ENCODE measurements at places on chromosomes 7 and 10. TPM values are rescaled to one million over a fixed set of nuclear protein-coding genes. Genes with fewer than 3 reads are reported as not detected.

Gene PON1
- polyA plus RNA-seq, result 42.2 TPM

GRCh38 chr7:42834676-42835075, 77.2 kb downstream of the C7orf25 start:
- peaks cover 12% of the 10 kb centered on the region for H3K4me1 ChIP-seq
- peaks cover 3% of the 10 kb centered on the region for H3K27me3 ChIP-seq
- no peak overlapping the region for H3K4me3 ChIP-seq
- H3K36me3 ChIP-seq, result no peaks in the 10 kb centered on the region
- H3K27ac ChIP-seq, result no peak overlapping the region

DNA sequence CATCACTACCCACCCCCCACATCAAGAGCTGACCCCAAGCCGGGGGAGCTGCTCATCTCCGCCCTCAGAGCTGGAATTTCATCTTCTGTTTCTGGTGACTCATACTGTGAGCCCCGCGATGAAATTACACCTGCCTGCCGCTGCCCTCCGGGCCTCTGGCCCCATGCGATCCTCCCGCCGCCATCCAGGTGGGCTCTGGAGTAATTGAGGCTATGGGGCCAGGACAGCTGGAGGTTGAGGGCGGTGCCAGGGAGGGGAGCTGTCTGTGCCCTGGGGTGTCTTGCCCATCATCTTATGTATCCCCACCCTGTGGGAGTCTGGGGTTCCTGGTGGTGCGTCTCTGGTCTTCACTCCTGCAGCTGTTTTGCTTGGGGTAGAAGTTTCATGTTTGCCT, 9.0 kb downstream of the GTF2IRD1 start:
- peak overlapping the region; percentile 72 for H3K27ac ChIP-seq
- no peak overlapping the region for H3K4me3 ChIP-seq
- H3K27me3 ChIP-seq, result no peaks in the 10 kb centered on the region

Gene PLPP4
- polyA plus RNA-seq, result 10.8 TPM

Gene VAX1
- not detected for polyA plus RNA-seq

Gene PLCE1
- 5.2 TPM for polyA plus RNA-seq

DNA sequence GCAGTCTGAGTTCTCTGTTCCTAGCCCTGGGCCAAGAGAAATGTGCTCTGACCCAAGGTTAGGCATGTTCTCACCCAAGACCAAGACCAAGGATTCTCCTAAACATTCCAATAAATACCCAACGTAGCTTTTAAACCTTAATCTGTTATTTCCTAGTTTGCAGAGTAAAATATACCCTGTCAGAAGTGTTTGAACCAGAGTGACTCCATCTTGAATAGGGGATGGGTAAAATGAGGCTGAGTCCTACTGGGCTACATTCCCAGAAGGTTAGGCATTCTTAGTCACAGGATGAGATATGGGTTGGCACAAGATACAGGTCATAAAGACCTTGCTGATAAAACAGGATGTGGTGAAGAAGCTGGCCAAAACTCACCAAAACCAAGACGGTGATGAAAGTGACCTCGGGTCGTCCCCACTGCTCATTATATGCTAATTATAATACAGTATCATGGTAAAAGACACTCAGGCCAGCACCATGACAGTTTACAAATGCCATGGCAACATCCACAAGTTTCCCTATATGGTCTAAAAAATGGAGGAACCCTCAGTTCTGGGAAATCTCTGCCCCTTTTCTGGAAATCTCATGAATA, 27.7 kb downstream of the PLXNA4 start:
- H3K4me1 ChIP-seq, result no peaks in the 10 kb centered on the region
- no peak overlapping the region for H3K4me3 ChIP-seq
- peaks cover 2% of the 10 kb centered on the region for H3K27me3 ChIP-seq
- no peak for DNase-seq
- H3K27ac ChIP-seq, result no peak overlapping the region

GRCh38 chr7:7732621-7733281, 14.3 kb upstream of the RPA3 start:
- H3K27ac ChIP-seq, result no peak overlapping the region
- H3K27me3 ChIP-seq, result no peaks in the 10 kb centered on the region

Gene YAE1
- polyA plus RNA-seq, result 23.8 TPM

- no peaks in the 10 kb centered on the region for H3K4me1 ChIP-seq
- H3K27ac ChIP-seq, result no peak overlapping the region
- DNase-seq, result peak; percentile 79
- H3K27me3 ChIP-seq, result no peaks in the 10 kb centered on the region
- H3K36me3 ChIP-seq, result no peaks in the 10 kb centered on the region
- H3K4me3 ChIP-seq, result no peak overlapping the region
Observed at GRCh38 chr7:131040467-131040932, 287.2 kb upstream of the MKLN1 start.

- H3K36me3 ChIP-seq, result no peaks in the 10 kb centered on the region
- H3K27me3 ChIP-seq, result peaks cover 3% of the 10 kb centered on the region
- no peak overlapping the region for H3K4me3 ChIP-seq
- DNase-seq, result no peak
- peaks cover 8% of the 10 kb centered on the region for H3K4me1 ChIP-seq
- H3K27ac ChIP-seq, result no peak overlapping the region
Observed at GRCh38 chr7:173209-173918, 19.0 kb upstream of the FAM20C start.

DNA sequence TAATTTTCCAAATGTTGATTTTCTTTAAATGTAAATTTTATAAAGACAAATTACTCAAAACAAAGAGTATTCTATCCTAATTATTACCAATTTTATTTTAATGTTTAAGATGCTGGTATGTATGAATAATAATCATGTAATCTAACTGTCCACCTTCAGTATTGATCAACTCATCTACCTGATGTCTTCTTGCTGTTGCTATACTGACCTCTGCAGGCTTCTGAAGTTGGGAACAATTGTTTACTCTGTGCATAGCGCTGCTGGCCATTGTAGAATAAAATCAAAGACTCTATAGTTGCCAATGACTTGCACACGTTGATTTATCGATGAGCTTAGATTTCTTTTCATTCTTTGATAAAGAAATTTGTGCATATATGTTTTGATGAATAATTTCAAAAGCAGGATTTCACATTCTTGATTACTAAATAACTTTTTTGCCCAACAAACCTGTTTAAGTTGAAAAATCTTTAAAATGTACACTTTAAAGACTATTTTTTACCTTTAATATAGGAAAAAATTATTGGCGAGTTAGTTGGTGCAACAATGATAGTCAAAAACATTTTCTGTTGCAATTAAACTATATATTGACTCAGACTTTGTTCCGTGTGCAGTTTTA, 282.3 kb downstream of the TFEC start:
- no peaks in the 10 kb centered on the region for H3K4me1 ChIP-seq
- H3K36me3 ChIP-seq, result no peaks in the 10 kb centered on the region

- H3K4me3 ChIP-seq, result peak overlapping the region; percentile 6
- H3K4me1 ChIP-seq, result peaks cover 21% of the 10 kb centered on the region
- DNase-seq, result no peak
- peaks cover 99% of the 10 kb centered on the region for H3K27me3 ChIP-seq
- no peak overlapping the region for H3K27ac ChIP-seq
Observed at GRCh38 chr10:8045726-8046494, 8.6 kb upstream of the GATA3 start.
